ENCODE measurements at places on chromosomes 13 and 19. TPM values are rescaled to one million over a fixed set of nuclear protein-coding genes. Genes with fewer than 3 reads are reported as not detected.

The DENND1C gene
- total RNA-seq = not detected

The METTL21C gene
- not detected for total RNA-seq

The B3GNT8 gene
- 0.89 TPM for total RNA-seq

GRCh38 chr13:68056816-68057710 is 826.9 kb upstream of the PCDH9 start:
- no peaks in the 10 kb centered on the region for H3K27me3 ChIP-seq
- no peak overlapping the region for H3K27ac ChIP-seq
- H3K36me3 ChIP-seq = no peaks in the 10 kb centered on the region
- H3K4me3 ChIP-seq = no peak overlapping the region
- no peaks in the 10 kb centered on the region for H3K4me1 ChIP-seq
- no peak for DNase-seq

- peaks cover 5% of the 10 kb centered on the region for H3K4me1 ChIP-seq
- H3K27me3 ChIP-seq = no peaks in the 10 kb centered on the region
- peaks cover 7% of the 10 kb centered on the region for H3K36me3 ChIP-seq
- no peak for DNase-seq
- no peak overlapping the region for H3K4me3 ChIP-seq
Measured at GRCh38 chr13:24292481-24292880, 16.9 kb upstream of the C1QTNF9 start.

GRCh38 chr13:113649212-113649611 is 8.8 kb downstream of the ATP4B start:
- no peak overlapping the region for H3K4me3 ChIP-seq
- no peak for DNase-seq
- peaks cover 19% of the 10 kb centered on the region for H3K4me1 ChIP-seq
- no peak overlapping the region for H3K27ac ChIP-seq
- H3K36me3 ChIP-seq = peaks cover 16% of the 10 kb centered on the region

GRCh38 chr13:112572366-112572765 is 15.6 kb downstream of the TUBGCP3 start:
- H3K36me3 ChIP-seq = peaks cover 34% of the 10 kb centered on the region
- no peaks in the 10 kb centered on the region for H3K27me3 ChIP-seq
- H3K27ac ChIP-seq = no peak overlapping the region
- H3K4me3 ChIP-seq = no peak overlapping the region

Measured in HFFc6 (cell line).